ENCODE measurements at places on chromosomes 12 and 14. TPM values are rescaled to one million over a fixed set of nuclear protein-coding genes. Genes with fewer than 3 reads are reported as not detected.

DNA sequence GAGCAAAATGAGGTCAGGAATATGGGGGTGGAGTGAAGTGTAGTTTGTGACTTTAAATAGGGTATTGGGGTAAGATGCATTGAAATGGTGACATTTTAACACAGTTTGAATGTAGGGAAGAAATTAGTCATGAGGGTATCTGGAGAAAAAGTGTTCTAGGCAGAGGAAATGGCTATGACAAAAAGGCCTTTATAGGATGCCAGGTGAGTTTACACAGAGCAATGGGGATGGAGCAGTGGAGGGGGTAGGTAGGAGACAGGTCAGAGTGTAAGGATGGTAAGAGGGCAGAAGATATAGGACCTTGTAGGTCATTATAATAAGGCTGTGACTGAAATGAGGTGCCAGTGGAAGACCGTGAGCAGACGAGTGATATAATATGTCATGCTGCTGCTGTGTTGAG lies 30.4 kb downstream of the HEATR5A start:
- peaks cover 6% of the 10 kb centered on the region for H3K36me3 ChIP-seq
- H3K4me3 ChIP-seq = no peak overlapping the region
- H3K27ac ChIP-seq = no peak overlapping the region
- H3K27me3 ChIP-seq = no peaks in the 10 kb centered on the region

GRCh38 chr14:33786091-33786825 lies 164.6 kb downstream of the EGLN3 start:
- no peak overlapping the region for H3K4me3 ChIP-seq
- no peaks in the 10 kb centered on the region for H3K36me3 ChIP-seq
- no peaks in the 10 kb centered on the region for H3K4me1 ChIP-seq
- no peaks in the 10 kb centered on the region for H3K27me3 ChIP-seq

DNA sequence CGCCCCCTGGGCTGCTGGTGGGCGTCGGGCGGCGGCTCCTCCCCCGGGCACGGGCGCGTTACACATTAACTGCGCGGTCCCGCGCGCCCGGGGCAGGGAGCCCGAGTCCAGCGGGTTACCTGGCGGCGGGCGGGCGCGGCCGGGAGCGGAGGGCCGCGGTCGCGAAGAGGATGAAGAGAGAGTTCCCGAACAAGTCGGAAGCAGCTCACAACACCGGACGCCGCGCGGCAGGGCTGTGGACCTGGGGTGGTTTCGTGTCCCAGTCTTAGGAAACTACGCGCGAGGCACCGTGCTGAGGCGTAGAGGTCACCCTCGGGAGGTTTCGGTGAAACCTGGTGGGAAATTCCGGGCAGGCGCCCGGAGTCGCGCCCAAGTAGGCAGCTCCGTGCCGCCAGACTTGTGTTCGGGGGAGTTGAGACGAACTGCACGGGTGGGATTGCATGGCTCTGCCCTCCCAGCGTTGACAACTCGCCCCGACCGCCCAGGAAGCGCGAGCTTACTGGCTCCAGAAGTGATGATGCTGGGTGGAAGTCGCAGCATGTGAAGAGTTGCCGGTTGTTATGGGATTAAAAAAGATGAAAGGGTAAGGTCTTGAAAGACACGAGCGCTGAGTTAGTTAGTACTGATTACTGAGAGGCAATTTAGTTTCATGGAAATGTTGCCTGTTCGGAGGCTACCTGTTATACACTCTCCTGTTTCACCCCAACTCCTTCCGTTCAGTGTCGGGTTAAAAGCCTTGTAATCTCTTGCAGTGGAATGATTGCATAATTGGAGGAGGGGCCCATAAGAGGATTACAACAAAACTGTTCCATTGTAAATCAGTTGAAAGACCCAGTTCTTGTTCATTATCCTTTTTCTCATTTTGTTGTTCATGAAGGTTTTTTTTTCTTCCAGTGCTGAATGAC lies 879 bp downstream of the RAB3IP start:
- no peak overlapping the region for H3K27ac ChIP-seq
- H3K36me3 ChIP-seq = no peaks in the 10 kb centered on the region
- H3K4me3 ChIP-seq = peak overlapping the region; percentile 87
- DNase-seq = peak; percentile 58
- no peaks in the 10 kb centered on the region for H3K4me1 ChIP-seq

- H3K4me1 ChIP-seq = no peaks in the 10 kb centered on the region
- no peak overlapping the region for H3K4me3 ChIP-seq
- H3K27ac ChIP-seq = no peak overlapping the region
- no peaks in the 10 kb centered on the region for H3K36me3 ChIP-seq
These were observed 72.9 kb upstream of the TSPAN11 start for GRCh38 chr12:30853561-30854133.

GRCh38 chr14:55028066-55028465 lies 1.0 kb downstream of the SOCS4 start:
- H3K27ac ChIP-seq = no peak overlapping the region
- H3K4me3 ChIP-seq = peak overlapping the region; percentile 96
- DNase-seq = no peak
- H3K36me3 ChIP-seq = peaks cover 7% of the 10 kb centered on the region
- H3K4me1 ChIP-seq = no peaks in the 10 kb centered on the region
- H3K27me3 ChIP-seq = no peaks in the 10 kb centered on the region

Gene COPS7A
- total RNA-seq = 34.2 TPM

All from H9 (cell line).